ENCODE measurements at places on chromosomes 2 and 18.
A peak's percentile ranks its signal among the peaks of the same experiment; 100 is the strongest.

GRCh38 chr2:201638326-201638725, 5.0 kb downstream of the TMEM237 start:
- DNase-seq: no peak

GRCh38 chr2:73886357-73886756, 6.5 kb upstream of the ACTG2 start:
- no peak for DNase-seq

DNA sequence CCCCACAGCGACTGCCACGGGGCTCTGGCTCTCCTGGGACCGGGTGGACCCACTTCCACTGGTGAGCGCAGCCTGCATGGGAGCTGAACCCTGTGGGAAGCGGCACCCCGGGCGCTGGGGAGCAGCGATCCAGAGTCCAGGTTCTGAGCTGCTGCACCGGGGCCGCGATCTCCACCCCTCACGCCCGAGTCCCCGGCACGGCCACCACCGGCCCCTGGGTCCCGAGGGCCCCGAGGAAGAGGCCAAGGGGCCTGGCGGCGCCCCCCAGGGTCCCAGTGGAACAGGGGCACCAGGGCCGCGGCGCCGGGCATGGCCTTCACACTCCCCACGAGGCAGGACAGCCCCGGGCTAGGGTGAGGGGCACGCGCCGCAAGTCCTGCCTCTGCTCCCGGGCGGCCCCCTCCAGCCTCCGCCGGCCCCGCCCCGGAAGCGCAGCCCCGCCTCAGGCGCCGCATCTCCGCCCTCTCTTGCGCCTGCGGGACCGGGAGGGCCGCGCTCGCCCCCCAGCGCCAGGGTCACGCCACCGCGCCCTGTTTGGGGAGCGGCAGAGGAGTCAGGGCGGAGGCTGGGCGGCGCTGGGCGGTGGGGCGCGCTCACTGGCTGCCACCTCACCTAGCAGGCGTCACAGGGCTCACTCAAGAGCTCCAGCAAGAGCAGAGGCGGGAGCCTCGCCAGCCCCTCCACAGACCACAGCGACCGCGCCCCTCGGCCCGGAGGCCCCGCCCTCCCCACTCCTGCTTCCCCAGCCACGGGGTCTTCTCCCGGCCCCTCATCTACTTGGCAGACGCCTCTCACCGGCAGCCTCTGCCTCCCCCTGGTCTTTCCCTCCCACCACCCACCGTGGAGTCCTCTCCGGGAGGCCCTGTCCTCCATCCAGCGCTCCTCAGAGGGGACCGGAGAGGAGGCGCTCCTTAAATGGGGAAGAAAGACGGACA, 26.8 kb downstream of the THAP4 start:
- peak; percentile 80 for DNase-seq

DNA sequence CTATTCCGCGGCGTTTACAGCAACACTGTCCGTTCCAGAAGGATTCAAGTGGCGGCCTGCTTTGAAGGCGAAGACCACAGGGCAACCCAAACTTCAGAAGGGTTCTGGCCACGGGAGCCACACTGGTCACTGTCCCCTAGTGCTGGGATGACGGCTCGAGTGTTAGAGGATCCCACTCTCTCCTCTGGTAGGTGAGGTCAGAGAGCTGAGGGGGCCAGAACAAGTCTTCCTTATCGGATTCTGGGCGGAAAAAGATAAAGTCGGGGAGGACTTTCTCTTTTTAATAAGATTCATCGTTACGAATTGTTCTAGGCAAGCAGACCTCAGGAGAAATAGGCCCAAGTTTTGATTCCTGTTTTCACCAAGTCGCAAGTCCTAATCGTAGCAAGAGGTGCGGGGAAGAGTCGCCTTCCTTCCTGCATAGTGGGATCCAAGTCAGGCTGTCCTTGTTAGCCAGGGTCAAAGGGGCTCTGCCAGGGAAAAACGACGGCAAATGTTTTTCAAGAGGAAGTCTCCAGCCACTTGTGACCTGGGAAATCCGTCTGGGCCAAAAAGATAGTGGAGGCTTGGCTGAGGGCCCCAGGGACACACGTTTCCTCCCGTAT, 864 bp upstream of the MYL12A start:
- DNase-seq: no peak

DNA sequence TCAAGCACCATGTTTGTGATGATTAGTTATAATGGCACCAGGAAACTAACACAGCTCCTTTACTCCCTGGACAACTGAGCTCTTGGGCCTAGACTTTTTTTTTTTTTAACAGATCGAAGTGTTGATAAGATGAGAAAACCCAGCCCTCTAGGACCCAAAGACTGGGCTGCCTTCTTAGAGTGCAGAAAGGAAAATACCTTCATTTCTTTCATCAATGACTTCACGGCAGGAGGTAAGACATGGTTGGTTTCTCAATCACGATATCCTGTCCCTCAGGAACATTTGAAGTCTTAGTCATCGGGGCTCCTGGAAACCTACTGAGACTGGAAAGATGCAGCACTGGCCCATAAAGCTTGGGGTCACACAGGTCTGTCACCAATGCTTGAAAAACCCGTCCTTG, 84.7 kb downstream of the TNFRSF11A start:
- DNase-seq: no peak

GRCh38 chr2:85737961-85738360, 15.8 kb upstream of the ATOH8 start:
- no peak for DNase-seq

DNA sequence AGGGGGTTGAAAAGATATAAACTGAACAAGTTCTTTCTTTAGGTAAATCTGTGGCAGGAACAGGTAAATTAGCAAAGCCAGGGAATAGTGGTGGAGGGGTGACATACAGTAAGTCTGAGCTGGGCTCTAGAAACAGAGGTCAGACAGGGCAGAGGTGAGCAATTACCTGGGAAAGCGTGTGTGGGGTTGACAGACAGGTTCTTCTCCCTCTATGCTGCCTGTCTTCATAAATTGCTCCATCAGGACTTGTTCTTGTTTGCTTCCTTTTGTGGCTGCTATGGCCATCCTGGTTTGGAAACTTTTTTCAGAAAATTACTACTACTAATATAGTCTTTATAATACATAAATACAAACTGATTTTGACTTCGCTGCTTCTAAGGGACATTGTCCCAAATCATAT, 3.4 kb upstream of the ANKRD12 start:
- no peak for DNase-seq

- DNase-seq: no peak
Measured at GRCh38 chr2:86393521-86394491, 47.4 kb upstream of the KDM3A start.

DNA sequence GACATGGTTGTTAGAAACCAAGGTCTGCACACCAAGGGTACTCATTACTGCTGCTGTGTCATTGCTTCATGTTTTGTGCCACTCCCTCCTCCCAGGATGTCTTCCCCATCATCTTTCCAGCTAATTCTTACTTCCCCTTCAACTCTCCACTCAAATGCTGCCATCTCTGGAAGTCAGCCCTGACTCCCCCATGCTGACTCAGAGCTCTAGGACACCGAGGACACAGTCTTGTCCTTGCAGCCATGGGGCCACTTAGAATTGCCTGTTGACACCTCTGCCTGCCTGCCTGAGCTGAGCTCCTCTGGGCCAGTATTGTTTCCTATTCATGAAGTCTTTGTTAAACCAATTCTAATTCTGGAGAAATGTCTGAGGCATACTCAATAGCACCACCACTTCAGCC, 100.2 kb downstream of the GYPC start:
- DNase-seq: no peak

GRCh38 chr18:48338915-48339314, 70.3 kb downstream of the ZBTB7C start:
- no peak for DNase-seq

DNA sequence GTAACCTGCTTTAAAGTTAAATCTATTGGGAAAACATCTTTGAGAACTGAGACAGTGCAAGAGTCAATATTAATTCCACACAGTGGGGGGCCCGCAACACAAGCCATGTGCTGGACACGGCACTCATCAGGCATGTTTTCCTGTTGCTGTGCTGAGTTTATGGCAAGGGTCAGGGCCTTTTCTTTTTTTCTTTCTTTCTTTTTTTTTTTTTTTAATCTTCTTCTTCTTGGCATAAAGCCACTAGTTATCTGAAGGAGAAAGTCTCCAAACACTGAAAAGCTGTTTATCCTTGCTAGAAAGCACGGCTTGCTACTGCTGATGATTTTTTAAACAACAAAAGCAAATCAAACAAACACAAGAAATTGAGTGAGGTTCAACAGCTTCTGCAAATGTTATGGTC, 252.1 kb downstream of the ZNF521 start:
- DNase-seq: no peak

DNA sequence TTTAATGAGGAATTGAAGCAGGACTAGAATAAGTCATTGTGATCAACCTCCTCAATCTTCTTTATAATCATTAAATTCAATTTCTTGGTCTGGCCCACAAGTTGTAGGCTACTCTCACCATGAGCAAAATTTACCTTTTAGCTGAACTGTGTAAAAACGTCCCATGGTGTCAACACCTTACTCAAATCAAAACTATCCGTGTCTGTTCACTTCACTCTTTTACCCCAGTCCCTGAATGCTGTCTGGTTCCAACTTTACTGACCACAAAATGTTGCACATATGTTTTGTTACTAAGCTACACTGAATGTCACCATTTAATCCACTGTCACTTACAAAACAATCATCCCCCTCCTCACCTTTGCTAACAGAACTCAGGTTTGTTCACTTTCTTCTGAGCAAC, 951.6 kb upstream of the SLC39A10 start:
- no peak for DNase-seq

DNA sequence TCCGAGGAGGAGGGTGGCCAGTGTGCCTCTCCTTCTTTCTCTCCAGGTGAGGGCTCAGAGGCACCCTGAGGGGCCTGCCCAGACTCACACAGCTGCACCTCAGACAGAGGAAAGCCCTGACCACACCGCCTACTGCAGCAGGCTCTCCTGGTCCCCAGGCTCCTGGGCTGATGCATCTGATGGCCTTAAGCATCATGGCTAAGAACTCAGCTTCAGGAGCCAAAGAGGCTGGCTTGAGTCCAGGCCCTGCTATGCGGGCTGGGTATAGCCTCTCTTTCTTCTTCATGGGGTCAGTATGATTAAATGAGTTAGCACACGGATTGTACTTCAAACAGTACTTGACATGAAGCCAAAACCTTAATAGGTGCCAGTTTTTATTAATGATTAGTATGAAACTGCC, 89.6 kb downstream of the TGFA start:
- no peak for DNase-seq

- no peak for DNase-seq
Measured at GRCh38 chr2:7165736-7166135, 248.5 kb downstream of the RNF144A start.

GRCh38 chr18:48538531-48539405, at the start of gene CTIF:
TSS of gene CTIF (plus strand) at chr18:48539031. CDS start at chr18:48619566, 80,535 bp downstream.
- peak; percentile 51 for DNase-seq

- no peak for DNase-seq
Measured at GRCh38 chr2:10824191-10824590, 11.6 kb upstream of the PDIA6 start.

Data from effector memory CD4-positive, alpha-beta T cell (primary cell).